SJSA1 (cell line): ENCODE measurements at places on chromosomes 3 and 15.

GRCh38 chr3:186368717-186369116 lies 6.7 kb upstream of the DGKG start:
- no peak for DNase-seq

GRCh38 chr3:8983591-8983990 lies 20.3 kb upstream of the RAD18 start:
- no peak for DNase-seq

GRCh38 chr15:91942720-91943394 lies 89.3 kb downstream of the SLCO3A1 start:
- DNase-seq, result no peak

DNA sequence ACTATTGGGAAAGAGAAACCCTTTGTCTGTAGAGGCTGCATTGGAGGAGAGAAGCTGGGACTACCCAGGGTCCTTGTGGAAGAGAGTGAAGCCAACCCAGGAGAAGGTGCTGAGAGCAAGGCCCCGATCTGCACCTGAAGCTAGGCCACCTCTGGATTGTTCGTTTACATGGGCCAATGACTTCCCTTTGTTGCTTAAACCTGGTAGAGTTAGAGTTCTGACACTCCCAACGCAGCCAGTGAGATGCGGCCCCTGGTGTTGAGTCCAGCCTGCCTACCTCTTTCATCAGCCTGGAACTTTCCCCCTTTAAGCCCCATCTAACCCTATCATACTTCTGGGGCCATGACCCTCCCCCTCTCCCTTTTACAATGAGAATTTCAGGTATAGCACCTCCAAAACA lies 30.8 kb downstream of the CCDC13 start:
- peak; percentile 16 for DNase-seq

DNA sequence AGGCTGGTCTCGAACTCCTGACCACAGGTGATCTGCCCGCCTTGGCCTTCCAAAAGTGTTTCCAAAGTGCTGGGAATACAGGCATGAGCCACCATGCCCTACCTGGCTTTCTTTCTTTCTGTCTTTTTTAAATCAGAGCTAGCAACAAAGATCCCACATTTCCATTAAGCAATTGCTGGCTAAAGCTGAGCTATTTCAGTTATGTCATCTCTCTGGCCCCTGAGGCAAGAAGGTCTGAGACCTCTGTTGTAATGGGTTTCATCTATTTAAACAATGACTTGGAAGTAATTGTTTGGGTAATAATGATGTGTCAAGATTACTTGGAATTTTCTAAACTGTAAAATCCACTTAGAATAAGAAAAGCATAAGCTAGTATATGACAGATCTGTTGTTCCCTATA lies 30.2 kb upstream of the CRBN start:
- DNase-seq, result no peak

DNA sequence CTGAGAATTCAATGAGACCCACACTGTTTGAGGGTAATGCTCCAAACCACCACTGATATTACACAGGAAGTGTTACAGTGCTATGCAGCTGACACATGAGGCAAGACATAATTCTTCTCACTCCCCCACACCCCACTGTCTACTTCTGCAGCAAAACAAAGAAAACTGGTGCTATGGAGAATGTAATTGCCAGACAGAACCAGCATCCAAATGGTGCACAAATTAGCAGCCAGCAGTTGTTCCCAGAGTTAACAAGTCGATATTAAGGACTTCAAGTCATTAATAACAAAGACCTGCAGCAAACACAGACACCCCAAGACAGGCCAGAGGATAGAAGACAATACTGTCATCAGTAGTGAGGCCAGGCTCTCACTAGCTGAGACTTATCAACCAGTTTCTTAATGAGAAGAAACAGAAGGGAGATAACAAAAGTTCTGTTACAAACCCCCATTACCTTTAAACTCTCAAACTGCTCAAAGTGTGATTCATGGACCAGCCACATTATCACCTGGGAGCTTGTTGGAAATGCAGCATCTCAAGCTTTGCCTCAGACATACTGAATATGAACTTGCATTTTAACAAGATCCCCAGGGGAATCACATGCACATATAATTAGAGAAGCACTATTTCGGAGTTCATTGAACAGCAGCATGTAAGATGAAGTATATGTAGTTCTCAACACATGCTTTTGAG lies 58.7 kb upstream of the FNDC3B start:
- DNase-seq, result no peak

DNA sequence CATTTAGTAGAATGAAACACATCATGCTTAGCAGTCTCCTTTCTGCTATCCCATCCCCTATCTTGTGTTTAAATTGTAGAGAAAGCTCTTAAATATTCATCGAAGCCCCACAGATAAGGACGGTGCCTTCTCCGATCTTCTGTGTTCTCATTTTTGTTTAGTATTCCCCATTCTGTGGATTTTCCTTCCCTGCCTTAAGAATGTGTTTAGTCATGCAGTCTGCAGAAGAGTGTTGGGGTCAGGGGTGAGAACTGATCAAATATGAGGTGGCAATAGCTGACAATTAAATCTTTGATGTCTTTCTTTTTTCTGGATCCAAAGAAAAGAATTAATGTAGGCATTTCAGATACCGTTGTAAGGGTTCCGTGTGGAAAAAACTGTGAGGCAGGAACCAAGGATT lies 9.3 kb upstream of the ANKUB1 start:
- no peak for DNase-seq

DNA sequence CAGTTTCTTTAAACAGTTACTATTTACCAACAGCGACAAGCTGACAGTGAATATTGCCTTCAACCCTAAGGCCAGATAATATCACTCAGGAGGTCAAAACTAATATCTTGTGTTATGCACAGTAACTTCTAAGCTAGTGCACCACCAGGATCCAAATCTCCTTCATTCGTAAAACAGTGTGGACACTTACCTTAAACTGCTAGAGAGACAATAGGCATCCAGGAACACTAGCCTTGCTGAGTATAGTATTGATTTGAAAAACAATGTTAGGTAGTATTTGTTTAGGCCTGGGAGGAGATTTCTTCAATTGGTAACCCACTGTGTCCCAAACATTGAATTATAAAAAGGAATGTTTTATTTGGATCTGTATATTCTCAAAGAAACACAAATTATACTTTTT lies 707.9 kb upstream of the UBE2E2 start:
- DNase-seq, result no peak

DNA sequence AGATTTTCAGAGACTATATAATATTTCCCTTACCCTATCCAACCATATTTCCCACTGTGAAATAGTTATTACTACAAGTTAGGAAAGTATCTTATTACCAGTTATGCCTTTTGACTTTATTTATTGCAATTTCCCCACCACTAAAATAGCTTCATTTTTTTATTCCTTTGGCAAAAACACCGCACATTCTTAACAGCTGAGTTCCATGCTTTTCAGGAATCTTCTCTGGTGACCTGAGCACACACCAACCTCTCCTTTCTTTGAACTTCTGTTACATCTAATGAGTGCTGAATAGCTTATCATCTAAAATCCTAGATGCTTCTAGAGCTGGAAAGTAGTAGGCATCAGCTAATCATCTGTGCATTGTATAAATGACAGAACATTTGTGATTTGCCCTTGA lies 99.1 kb downstream of the UBE2E2 start:
- no peak for DNase-seq

DNA sequence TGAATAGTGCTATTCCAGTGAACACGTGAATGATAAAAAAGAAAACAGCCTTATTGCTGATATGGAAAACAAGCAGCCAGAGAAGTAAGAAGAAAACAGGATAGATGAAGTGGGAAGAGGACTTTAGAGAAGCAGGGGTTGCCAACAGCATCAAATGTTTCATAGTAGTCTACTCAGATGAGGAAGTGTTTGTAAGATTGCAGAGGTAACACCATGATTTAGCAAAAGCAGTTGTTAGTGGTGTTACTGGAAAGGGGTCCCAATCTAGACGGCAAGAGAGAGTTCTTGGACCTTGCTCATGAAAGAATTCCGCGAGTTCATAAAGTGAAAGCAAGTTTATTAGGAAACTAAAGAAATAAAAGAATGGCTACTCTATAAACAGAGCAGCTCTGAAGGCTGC lies 108.8 kb upstream of the MCTP2 start:
- DNase-seq, result no peak

DNA sequence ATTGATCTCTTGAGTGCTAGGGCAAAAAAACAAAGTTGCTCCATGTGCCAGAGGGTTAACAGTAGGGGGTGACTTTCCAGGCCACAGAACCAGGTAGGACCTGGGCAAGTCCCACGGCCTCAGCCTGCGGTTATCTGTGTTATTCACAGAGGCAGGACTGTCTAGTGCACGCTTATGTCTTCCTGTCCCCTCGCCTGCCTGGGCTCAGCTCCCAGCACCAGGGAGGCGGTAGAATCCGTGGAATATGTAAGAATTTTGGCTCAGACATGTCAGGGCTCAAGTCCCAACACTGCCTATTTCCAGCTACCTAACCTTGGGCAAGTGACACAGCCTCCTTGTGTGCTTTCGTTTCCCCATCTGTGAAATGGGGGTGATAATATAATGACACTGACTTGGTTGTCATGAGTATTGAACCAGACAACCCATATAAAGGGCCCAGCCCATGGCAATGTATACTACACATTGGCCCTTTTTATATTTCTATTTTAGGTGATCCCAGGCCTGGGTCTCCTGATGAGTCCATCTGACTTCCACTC lies 44.3 kb upstream of the FLNB start:
- DNase-seq, result no peak

DNA sequence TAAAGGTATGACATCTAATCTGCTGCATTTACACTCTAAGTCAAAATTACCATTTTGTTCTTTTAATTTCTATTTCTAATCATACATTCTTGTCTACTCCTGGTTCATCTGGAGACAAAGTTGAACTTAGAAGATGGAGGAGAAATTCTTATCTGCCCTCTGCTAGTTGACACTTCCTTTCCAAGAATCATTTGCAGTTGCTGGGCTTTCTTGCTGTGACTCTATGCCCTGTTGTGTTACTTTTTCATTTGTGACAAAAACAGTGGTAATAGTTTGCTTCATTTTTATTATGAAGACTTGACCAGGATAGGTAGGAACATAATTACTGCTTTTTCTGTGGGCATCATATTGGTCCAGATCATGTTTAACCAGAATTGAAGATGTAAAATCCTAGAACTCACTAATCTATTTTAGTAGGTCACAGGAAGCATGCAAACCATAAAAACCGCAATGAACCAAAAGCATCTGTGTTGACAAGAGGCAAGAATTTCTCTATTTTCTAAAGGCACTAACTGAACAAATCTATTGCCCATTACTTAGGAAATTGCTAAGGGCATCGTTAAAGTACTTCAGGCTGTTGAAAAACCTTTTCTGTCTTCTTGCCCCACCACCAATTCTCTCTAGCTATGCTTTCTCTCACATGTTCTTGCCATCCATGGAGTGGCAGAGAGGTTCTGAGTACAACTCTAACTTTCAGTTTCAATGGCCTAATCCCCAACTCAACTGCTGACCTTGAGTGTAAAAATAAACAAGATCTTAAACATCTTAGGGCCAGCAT lies 4.2 kb upstream of the CCR2 start:
- DNase-seq, result no peak

GRCh38 chr3:122665881-122666280 lies 14.8 kb upstream of the PARP14 start:
- DNase-seq, result no peak

DNA sequence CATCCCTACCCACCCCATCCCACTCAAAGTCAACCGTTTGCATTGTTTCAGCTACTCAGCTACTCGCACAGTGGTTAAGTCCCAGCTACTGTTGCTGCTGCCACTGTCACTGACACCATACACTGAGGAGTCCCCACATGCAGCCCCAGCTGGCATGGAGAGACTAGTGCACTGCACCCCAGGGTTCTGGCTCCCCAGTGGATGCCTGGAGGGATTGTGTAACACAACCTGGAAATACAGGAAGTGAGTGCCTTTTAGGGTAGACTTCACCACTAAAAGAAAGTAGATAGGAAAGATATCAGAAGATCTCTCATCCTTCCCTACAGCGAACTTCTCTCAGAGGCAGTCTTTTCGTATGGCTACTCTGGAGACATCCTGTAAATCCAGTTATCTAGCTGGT lies 169.2 kb upstream of the STRIT1 start:
- no peak for DNase-seq

- no peak for DNase-seq
Measured at GRCh38 chr3:190227064-190227463, 95.2 kb downstream of the CLDN1 start.

GRCh38 chr15:41935566-41936020 lies 36.8 kb downstream of the EHD4 start:
- no peak for DNase-seq

- DNase-seq, result no peak
Measured at GRCh38 chr15:67824197-67824968, 926 bp upstream of the SKOR1 start.

- DNase-seq, result peak; percentile 13
Measured at GRCh38 chr15:101255615-101256241, 3.9 kb upstream of the CHSY1 start.

- no peak for DNase-seq
Measured at GRCh38 chr3:14096742-14097141, 27.9 kb downstream of the CHCHD4 start.

GRCh38 chr3:5464649-5465048 lies 277.1 kb downstream of the EDEM1 start:
- no peak for DNase-seq

DNA sequence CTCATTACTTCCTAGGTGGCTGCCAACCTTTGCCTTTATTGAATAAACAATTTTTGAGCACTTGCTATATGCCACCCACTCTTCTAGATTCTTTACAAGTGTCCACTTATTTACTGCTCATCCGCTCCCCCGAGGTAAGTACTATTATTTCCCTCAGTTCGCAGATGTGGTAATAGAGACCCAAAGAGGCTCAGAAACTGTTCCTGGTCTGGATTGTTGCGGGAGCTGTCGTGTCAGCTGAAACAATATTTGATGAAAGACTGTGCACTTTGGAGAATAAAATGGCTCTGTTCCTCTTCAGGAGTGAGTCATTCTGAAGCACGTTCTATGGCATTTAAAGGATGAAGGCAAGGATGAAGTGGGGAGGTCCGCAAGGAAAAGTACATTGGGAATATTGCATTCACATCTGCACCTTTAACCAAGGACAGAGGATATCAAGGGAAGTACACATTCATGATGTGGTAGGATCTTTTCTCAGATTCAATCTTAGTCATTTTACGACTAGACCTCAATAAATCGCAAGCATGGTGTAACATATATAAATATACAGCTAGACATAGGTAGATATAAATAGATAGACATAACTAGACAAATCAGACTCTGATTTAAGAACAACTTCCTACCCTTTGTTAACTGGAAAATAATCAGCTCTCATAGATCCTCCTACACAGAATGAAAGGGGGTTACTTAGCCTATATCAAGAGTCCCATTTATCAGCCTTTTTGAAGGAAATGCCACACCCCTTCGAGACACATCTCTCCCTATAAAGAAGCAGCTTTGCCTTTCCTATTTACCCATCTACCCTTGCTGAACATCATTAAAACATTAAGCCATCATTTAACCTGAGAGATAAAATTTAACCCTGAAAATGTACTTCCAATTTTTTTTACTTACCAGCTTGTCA lies 70.3 kb downstream of the RORA start:
- DNase-seq, result no peak

GRCh38 chr3:64890006-64890405 lies 202.2 kb upstream of the ADAMTS9 start:
- no peak for DNase-seq

GRCh38 chr15:75361989-75362641 lies 6.3 kb downstream of the MAN2C1 start:
- no peak for DNase-seq

- DNase-seq, result peak; percentile 6
Measured at GRCh38 chr15:73991260-73991659, 835 bp downstream of the STOML1 start.
